Vagina (tissue), 2 donors: ENCODE measurements at places on chromosomes 4 and X.

GRCh38 chrX:53354669-53355068, 67.8 kb downstream of the SMC1A start:
- DNase-seq: no peak

- peak; percentile 40 for DNase-seq
Observed at GRCh38 chrX:70042399-70043371, 7.1 kb downstream of the AWAT2 start.

DNA sequence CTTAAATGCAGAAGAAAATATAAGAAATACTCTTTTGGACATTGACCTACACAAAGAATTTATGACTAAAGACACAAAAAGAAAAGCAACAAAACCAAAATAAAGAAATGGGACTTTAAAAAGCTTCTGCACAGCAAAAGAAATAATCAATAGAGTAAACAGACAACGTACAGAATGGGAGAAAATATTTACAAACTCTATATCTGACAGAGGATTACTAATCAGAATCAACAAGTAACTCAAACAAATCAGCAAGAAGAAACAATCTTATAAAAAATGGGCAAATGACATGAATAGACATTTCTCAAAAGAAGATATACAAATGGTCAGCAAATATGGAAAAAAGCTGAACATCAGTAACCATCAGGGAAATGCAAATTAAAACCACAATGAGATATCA, 37.6 kb upstream of the UGT2B17 start:
- DNase-seq: no peak

DNA sequence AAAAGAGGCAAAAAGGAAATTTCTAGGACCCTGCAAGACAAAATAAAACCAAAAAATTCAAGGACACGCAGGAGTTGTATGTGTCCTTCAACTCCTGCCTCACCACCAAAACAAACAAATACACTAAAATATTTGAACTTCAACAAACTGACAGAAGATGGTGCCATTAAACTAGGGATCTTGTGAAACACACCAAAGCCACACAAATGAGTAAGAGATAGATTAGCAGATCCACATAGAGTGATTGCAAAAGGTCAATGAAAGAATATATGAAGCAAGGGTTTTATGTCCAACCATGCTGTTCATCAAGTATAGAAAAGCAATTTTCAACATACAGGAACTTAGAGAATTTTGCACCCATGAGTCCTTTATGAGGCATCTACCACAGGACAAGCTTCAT, 40.1 kb upstream of the SCML1 start:
- no peak for DNase-seq

DNA sequence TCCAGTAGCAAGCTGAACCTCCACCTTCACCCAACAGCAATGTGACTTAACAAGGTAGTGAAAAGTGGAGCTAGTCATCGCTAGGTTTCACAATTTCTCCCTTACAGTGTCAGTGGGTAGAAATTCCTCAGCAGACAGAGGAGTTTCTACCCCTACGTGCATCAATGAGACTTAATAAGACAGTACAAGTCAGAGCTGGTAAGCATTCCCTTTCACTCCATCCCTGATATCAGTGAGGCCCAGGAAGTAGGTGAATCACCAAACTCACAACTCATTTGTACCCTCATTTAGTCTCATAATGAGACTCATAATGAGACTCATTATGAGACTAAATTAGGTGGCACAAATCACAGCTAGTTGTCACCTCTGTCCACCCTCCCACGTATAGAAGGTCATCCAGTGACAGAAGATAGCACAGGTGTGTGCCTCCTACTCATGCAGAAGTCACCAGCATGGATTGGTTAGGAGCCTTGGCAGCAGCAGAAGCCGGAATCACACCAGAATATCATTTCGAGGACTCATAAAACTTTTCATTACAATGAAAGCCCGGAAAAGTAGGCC, 50.8 kb upstream of the NUDT10 start:
- DNase-seq: no peak

GRCh38 chr4:14321723-14322122, 680.6 kb upstream of the CPEB2 start:
- no peak for DNase-seq
